HFFc6 (cell line): ENCODE measurements at places on chromosomes 1 and 21. TPM values are rescaled to one million over a fixed set of nuclear protein-coding genes. Genes with fewer than 3 reads are reported as not detected.

The CHI3L1 gene
- not detected in 3 replicates for total RNA-seq

The FAM151A gene
- total RNA-seq, result not detected in 3 replicates

The AADACL3 gene
- not detected in 3 replicates for total RNA-seq

The FCRLA gene
- 2.6 to 5.1 TPM (median 3.2 TPM) in 3 replicates for total RNA-seq

The LCA5L gene
- total RNA-seq, result 0.73 to 1.4 TPM (median 1.3 TPM) in 3 replicates
